GM19239 (cell line): ENCODE measurements at places on chromosomes 13 and 19.

- DNase-seq, result no peak
Measured at GRCh38 chr13:39129213-39129612, 91.0 kb downstream of the NHLRC3 start.

GRCh38 chr19:16247353-16248182 lies 49.9 kb downstream of the AP1M1 start:
- DNase-seq, result peak; percentile 85

GRCh38 chr13:90640976-90641375 lies 706.5 kb upstream of the MIR17HG start:
- DNase-seq, result no peak

- DNase-seq, result no peak
Measured at GRCh38 chr19:3357992-3358688, 8.2 kb upstream of the NFIC start.

- no peak for DNase-seq
Measured at GRCh38 chr19:16951529-16951928, 62.7 kb downstream of the F2RL3 start.

GRCh38 chr13:62524061-62524460 lies 1108.4 kb upstream of the PCDH20 start:
- no peak for DNase-seq

- DNase-seq, result no peak
Measured at GRCh38 chr13:20141238-20142022, 19.4 kb downstream of the GJA3 start.

- DNase-seq, result no peak
Measured at GRCh38 chr13:38348861-38349389, 726 bp upstream of the UFM1 start.

DNA sequence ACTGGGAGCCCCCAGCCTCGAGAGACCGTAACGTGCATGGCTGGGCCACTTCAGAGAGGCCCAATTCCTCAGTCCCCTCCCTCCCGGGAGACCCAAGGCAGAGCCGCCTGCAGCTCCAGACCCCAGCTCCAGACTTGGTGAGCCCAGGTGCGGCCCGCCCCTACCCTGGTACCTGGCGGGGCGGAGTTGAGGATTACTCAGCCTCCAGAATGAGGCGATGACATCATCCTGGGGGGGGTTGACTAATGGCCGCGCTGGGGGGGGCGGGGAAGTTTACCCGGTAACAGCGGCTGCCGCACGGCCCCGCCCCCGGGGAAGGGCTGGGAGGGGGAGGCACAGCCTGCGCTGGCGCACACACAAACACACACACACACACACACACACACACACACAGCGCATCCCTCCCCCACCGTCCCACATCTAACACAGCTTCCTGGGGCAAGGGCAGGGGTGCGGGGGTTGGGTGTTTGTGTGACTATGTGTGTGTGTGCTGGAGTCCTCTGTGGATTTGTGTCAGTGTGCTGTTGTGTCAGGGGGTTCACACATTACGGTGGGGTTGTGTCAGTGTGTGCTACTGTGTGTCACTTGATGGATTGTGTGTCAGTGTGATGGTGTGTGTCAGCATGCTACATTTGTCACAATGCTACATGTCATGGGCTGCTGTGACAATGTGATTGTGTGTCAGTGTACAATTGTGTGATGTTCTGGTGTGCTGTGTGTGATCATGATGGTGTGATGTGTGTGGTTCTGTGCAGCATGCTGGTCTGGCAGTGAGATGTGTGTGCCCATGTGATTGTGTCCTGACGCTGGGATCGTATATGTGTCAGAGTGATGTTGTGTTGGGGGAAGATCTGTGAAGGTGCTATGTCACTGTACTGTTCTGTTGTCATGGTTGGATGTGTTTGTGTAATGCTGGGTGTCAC lies 10.3 kb upstream of the BBC3 start:
- DNase-seq, result no peak

GRCh38 chr13:94233837-94234236 lies 245.6 kb downstream of the DCT start:
- DNase-seq, result no peak

- DNase-seq, result no peak
Measured at GRCh38 chr13:114110091-114110829, 22.2 kb downstream of the RASA3 start.

- DNase-seq, result no peak
Measured at GRCh38 chr13:99752373-99752772, 219.2 kb downstream of the ZIC5 start.

DNA sequence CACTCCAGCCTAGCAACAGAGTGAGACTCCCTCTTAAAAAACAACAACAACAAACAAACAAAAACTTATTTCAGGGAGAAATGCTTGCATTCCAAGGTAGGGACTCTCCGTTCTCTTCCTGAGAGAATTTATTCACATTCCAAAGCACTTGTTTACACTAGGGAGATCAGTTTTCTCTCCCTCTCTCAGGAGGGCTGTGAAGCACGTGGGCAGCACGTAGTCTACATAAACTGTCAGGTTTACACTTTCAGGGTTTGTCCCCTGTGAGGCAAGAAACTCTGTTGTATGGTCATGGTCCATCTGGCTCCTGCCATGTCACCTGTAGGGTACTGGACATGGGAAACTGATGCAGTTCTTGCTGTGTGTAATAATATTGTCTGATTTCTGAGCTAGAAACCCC lies 31.6 kb downstream of the WDR87 start:
- no peak for DNase-seq

DNA sequence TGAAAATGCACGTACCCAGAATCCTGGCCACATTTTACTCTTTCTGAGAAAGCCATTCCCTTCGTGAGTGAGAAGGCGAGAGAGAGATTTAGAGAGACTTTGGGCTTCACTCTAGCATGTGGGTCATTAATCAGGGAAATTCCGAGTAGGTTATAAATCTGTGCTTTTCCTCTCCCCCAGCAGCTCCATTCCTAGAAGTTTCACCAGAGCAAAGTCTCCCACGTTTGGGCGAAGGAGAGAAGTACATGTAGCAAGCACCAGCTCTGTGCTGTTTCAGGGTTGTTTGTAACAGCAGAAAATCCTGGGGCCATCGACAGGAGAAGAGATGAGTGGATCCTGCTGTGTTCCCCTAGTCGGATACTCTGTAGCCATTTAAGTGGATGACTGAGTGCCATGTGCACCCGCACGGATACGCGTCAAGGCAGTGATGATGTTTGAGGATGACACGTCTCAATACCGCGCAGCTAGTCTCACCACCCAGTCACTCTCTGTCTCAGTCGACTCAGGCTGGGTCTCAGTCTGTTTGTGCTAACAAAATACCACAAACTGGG lies 131.8 kb upstream of the PEG3 start:
- no peak for DNase-seq

GRCh38 chr13:37870895-37871550 lies 1.5 kb upstream of the TRPC4 start:
- no peak for DNase-seq

- no peak for DNase-seq
Measured at GRCh38 chr13:37375724-37376123, 222.8 kb downstream of the POSTN start.

DNA sequence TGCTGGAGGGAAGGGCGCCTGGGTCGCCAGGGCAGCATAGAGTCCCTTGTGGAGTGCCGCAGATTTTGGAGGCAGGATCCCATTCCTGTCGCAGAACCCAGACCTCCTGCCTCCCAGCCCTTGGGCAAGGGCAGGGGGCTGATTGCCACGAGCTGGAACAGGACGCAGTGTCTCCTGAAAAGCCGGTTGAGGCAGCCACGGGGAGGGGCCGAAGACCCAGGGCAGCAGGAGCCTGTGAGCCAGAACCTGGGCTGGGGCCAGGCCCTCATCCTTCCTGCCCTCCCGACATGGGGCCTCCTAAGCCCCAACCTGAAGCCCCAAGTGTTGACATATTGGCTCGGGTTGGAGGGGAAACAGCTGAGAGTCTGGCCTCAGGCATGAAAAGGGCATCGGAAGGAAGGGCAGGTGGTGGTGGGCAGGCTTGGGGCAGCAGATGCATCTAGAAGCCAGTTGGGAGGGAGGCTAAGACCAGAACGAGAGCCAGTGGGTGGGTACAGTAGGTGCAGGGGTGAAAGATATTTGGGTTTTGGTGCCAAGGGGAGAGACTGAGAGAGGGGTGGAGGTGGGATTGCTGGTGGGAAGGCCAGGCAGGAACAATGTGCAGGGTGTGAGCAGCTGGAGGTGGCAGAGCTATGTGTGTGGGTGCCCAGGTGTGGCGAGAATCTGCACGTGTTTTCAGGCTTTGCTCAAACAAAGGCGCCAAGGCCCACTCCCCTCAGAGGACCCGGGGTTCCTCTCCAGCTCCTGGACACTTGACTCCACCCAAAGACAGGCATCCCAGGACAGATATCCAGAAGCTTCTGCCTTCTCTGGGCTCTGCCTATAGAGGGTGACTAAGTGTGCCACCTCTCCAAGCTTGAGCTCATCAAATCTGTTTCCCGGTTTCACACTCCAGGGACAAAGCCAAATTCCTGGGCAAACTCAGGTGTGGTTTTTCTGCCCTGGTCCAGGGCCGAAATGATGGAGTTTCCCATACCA lies 1.4 kb upstream of the SBSN start:
- DNase-seq, result no peak

GRCh38 chr19:13017306-13018034 lies 22.2 kb downstream of the NFIX start:
- DNase-seq, result no peak

DNA sequence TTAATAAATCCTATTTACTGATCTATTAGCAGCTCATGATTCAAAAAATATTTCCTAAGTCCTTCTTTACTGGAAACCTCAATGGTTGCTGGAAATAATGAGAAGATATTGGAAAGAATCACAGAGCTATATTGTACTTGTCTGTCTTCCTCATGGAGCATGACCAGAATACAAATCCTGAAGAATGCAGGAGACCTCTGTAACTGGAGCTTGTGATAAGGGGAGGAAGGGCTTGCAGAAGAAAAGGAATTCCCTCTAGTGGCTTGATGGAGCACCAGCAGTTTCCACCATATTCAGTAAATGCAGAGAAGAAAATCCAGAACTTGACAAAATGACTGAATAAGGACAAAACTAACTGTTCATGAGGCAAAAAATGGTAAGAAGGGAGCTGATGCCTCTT lies 1333.1 kb downstream of the EFNB2 start:
- DNase-seq, result no peak

- DNase-seq, result no peak
Measured at GRCh38 chr13:34217343-34218025, 399.5 kb downstream of the RFC3 start.

DNA sequence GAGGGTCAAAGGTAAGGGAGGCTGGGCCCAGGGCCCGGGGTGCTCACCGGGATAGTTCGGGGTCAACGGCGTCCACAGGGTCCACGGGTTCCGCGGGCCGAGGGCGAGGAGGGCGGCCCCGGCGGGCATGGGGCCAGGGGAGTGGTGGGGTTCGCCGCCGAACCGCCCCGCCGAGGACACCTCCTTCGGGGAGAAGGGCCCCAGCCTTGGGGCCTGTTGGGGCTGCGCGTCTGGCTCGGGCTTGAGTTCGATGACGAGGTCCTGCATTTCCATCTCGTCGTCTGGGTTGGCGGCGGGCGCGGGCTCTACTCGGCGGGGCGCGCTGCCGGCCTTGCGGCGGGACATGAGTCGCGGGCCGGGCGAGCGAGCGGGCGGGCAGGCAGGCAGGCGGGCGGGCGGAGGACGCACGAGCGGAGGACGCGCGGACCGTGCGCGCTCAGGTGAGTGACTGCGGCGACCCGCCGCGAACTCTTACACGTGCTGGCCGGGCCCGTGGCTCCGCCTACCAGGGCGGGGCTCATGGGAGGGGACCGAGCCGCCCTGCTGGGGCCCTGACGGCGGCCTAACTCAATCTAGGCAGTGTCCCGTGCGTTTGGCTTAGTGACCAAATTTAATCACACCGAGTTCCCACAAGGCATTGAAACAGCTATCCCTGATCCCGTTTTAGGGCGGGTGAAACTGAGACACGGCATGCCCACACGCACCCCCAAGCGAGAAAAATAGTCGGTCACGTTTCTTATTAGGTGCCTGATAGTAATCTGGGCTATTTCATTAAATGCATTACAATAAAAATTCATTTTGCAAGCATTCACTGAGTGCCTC lies at the start of gene ZNF296:
ZNF296 (minus strand) TSS at position 450 of the 822 bp plus-strand sequence; CDS start at position 345, 105 bp downstream.
- peak; percentile 84 for DNase-seq

GRCh38 chr19:2728783-2729387 lies 7.7 kb upstream of the DIRAS1 start:
- DNase-seq, result no peak

GRCh38 chr19:5332501-5332900 lies 8.1 kb downstream of the PTPRS start:
- DNase-seq, result no peak

GRCh38 chr13:58865286-58865685 lies 1233.7 kb downstream of the PCDH17 start:
- no peak for DNase-seq

DNA sequence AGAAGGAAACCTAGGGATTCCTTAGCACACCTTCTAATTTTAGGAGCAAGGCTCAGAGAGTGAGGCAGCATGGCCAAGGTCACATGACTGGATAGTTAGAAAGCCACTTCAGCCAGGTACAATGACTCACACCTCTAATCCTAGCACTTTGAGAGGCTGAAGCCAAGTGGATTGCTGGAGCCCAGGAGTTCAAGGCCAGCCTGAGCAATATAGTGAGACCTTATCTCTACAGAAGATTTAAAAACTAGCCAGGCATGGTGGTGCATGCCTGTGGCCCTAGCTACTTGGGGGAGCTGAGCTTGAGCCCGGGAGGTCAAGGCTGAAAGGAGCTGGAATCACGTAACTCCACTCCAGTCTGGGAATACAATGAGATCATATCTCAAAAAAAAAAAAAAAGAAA lies 69.2 kb downstream of the TEX26 start:
- DNase-seq, result no peak

- DNase-seq, result no peak
Measured at GRCh38 chr19:38228491-38229439, 4.7 kb upstream of the DPF1 start.

- no peak for DNase-seq
Measured at GRCh38 chr19:21028969-21029268, 8.5 kb downstream of the ZNF430 start.
